ENCODE measurements at places on chromosomes 1 and 21. TPM values are rescaled to one million over a fixed set of nuclear protein-coding genes. Genes with fewer than 3 reads are reported as not detected.

Gene RGS16
- 3.1 TPM for total RNA-seq

Gene CLDN17
- not detected for total RNA-seq

Gene ADAR
- total RNA-seq, result 97.7 TPM

Gene HEYL
- total RNA-seq, result 0.30 TPM

Gene SLC44A3
- total RNA-seq, result 2.2 TPM

Gene KRTAP7-1
- total RNA-seq, result not detected

Gene CSF1
- total RNA-seq, result 53.5 TPM

Gene PLA2G2A
- total RNA-seq, result not detected

Gene TMPRSS3
- not detected for total RNA-seq

Gene MYOC
- 0.13 TPM for total RNA-seq

Data from smooth muscle cell of the pulmonary artery (primary cell).